ENCODE measurements at places on chromosomes 6 and 20. TPM values are rescaled to one million over a fixed set of nuclear protein-coding genes. Genes with fewer than 3 reads are reported as not detected.

LGSN gene
- polyA plus RNA-seq, result 0.44 TPM

FOXF2 gene
- polyA plus RNA-seq, result 58.7 TPM

- no peak for DNase-seq
These were observed 772.1 kb upstream of the FLRT3 start for GRCh38 chr20:15109494-15109893.

- DNase-seq, result no peak
These were observed 10.9 kb upstream of the PKIG start for GRCh38 chr20:44571362-44571988.
